Cardiac septum (tissue), 1 donor: ENCODE measurements at places on chromosomes 4 and X.

GRCh38 chr4:111761531-111761930 lies 383.7 kb upstream of the FAM241A start:
- no peak for DNase-seq

GRCh38 chr4:23438764-23439163 lies 451.1 kb downstream of the PPARGC1A start:
- DNase-seq: no peak

GRCh38 chrX:43500996-43501694 lies 155.0 kb upstream of the MAOA start:
- no peak for DNase-seq

GRCh38 chr4:17577665-17578481 lies 875 bp downstream of the LAP3 start:
- peak; percentile 78 for DNase-seq

DNA sequence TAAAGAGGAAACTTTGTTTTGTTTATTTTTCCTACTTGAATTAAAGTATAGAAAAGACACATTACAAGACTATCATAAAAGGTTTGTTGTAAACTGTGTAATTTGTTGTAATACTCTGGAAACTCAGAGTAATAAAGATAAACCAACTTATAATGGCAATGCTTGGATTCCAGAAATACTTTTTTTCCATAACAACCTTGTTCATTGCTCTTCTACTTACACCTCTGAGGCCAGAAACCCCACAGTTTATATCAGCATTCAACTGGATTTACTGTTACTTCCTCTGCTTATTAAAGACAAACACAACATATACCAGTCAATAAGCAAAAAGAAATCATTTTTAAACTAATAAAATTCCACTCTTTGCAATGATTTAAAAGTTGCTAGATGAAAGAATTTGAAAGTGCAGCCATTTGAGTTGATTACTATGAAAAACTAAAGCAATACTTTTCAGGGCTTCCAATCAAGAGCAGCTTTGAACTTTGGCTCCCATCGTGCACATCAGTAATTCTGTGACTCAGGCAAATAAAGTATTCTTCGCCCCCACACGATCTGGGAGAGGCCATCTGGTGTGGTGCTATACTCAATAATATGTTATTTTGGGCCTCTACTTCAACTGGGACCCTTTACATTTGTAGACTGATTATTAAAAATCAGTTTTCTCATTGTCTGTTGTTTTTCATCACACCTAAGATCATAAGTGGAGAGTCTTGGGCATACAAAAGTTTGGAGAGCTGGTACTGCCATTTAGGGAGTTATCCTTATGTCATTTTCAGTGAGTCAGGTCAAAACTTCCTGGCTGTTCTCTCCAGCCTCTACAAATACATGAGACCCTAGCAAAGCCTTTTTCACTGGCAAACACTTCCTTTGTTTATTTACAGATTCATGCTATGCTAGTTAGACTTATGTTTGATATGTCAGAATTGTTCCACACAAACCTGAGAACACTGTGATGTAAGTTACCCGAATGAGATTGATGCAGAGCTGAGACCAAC lies 20.5 kb downstream of the DDIT4L start:
- DNase-seq: no peak

GRCh38 chr4:75715105-75715799 lies 9.1 kb upstream of the USO1 start:
- DNase-seq: no peak

DNA sequence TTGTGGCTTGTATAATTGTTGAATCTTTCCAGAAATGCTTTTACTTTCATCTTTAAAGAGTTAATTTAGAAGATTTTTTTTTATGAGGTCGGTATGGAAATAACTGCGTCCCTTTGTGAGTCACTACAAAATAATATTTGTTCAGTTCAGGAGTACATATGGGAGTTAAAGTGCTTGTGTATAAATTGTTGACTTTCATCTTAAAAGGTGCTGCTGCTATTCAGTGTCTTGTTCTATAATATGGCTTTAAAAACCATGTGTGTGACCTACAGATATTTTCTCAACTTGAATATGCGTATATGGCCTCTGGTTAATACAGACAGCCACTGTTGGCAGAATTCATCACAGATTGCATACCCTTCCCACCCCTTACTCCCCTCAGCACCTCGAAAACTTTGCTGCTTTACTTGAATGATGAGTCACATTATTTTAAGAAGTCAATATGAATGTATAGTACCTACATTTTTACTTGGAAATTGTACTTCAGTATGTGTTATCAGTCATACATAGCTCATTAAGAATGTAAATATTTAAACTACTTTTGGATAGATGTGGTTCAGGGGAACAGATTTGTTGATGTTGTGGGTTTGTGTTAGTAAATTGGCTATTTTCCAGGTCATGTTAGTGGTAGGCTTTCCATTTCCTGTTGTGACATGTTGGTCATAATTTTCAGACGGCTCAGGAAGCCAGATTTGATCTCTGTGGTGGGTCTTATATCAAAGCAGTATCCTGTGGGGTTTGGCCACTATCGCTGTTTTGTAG lies 1.5 kb downstream of the CLCN3 start:
- DNase-seq: no peak

DNA sequence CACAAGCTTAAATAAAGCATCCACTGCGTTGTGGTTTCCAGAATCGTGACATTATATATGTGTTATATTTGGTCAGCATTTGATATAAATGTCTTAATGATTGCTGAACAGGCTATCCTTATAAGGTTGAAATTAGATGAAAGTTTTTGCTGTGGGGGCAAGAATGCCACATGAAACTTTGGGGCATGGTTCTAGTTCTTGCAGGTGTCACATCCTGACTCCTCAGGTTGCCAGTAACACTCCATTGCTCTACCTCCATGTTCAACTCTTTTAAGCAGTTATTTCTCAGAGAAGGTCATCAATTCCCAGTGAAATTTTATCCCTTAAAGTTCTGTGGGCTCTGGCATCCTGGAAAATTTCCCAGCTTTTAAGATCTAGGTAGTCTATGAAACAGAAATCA lies 33.7 kb downstream of the NFKB1 start:
- DNase-seq: no peak

- no peak for DNase-seq
Observed at GRCh38 chrX:30246769-30247489, at the start of gene MAGEB1. Gene MAGEB1, plus strand, starts transcription at chrX:30247146. Its CDS starts 3,348 bp downstream, at chrX:30250494.

GRCh38 chr4:1989533-1990347 lies 19.0 kb downstream of the NELFA start:
- no peak for DNase-seq

DNA sequence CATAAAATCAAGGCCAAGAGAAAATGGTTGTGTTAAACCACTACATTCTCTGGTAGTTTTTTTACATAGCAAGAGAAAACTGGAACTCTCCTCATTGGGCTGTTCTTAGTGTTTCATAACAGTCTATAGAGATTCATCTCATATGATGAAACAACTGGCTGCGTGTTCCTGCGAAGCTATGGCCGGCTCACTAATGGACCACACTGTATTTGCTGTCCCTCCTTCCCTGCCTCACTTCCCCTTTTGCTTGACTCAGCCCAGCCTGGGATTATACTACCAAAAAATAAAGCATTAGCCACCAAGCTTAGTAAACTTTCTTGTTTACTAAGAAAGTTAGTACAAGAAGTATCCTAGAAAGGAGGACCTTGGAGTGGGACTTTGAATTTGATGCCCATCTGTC lies 31.6 kb upstream of the LSM6 start:
- DNase-seq: no peak

GRCh38 chr4:56857601-56858309 lies 36.3 kb upstream of the SPINK2 start:
- no peak for DNase-seq

- DNase-seq: no peak
Observed at GRCh38 chr4:124591637-124592036, 120.9 kb downstream of the ANKRD50 start.

DNA sequence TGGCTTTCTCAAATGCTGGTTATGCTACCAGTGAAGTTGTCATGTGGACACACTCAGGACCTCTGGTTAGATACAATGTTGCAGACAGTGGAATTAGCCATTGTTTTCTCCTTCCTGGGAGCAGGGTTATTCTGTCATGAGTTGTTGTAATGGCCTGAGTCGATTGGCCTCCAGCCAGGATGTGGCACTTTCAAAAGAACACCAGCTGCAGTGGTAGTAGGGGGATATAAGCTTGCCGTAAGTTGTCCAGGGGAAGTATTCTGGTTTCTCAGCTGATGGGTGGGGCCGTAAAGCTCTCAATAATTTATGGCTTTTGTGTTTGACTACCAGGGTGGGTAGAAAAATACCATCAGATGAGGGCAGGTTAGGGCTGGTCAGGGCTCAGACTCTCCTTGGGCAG lies 697.5 kb upstream of the GNPDA2 start:
- DNase-seq: no peak

GRCh38 chrX:103187953-103188475 lies 26.9 kb upstream of the BEX4 start:
- no peak for DNase-seq

- DNase-seq: no peak
Observed at GRCh38 chr4:85736571-85736970, 261.6 kb downstream of the ARHGAP24 start.

GRCh38 chr4:35250331-35250730 lies 994.0 kb downstream of the ARAP2 start:
- DNase-seq: no peak

DNA sequence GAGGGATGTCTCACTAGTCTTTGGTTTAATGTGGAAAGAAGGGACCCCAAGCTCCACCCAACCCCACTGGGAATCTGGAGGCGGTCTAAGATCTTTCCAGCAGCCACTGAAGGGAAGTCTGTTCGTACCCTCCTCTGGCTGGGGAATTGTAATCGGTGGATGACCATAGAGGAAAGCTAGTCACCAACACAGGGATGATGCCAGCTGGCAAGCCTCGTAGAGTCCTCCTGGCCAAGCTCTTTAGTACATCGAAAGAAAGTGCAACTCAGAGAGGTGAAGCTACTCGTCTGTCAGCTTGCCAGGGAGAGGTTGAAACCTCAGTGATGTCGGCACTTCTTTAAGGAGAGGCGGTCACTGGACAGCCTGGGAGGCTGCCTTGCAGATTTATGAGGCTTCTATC lies 58.7 kb downstream of the MAMLD1 start:
- DNase-seq: no peak

- no peak for DNase-seq
Observed at GRCh38 chr4:176545872-176546271, 226.1 kb downstream of the SPCS3 start.

DNA sequence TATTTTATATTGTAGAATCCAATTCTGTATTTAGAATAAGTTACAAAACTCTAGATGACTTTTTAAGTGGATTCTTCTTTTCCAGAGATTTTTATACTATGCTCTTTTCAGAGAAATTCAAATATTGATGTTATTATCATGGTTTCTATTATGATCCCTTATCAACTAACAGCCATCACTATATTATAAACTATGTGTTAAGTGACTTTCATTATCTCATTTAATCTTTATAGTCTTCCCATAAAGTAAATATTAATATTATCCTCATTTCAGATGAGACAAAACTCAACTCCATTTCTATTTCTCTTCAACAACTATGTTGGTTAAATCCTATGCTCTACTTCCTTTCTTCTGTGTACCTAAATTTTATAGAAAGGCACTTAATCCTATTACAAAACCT lies 132.6 kb downstream of the ANKRD50 start:
- no peak for DNase-seq

DNA sequence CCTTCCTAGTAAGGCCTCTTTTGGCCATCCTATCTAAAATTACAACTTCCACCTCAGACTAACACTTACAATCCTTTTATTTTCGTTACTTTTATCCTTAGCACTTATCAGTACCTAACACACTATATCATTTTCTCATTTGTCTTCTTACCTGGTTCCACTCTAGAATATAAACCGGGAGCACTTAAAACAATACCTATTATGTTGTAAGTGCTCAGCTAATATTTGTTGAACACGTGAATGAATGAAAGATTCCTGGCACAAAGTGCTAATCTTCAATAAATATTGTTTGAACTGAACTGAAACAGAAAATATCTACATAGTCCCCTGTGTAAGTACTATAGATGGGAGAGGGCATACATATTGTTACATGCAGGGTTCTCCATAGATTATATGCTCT lies 14.4 kb downstream of the MGARP start:
- DNase-seq: no peak

- DNase-seq: no peak
Observed at GRCh38 chr4:2817701-2818350, 24.9 kb downstream of the SH3BP2 start.

DNA sequence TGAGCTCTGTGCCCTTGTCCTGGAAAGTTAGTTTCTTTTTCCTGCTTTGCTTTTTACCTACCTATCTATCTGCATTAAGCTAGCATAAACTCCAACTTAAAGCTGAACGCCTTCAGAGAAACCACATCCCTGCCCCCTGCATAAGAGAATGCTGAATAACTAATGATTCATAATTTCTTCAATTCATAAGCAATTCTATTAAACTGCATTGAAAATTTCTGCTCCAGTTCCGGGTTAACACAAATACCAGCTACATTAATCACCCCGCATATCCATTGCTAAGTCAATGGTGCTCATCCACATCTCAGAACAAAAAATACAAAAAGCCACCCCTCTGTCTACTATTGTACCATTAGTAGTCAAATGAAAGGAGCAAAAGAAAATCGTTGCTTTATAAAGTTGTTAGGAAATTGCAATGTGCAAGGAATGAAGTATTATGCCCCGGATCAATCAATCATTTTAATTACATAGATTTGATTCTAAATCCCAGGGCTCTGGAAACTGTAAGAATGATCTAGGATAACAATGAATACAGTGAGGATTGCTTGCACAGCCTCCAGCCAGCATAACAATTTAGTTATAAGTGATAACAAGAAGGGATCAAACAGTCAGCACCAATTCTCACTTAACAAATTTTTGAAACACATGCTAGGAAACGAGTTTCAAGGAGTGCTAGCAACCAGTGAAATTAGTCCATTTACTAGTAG lies 106.8 kb downstream of the ELOVL6 start:
- no peak for DNase-seq

DNA sequence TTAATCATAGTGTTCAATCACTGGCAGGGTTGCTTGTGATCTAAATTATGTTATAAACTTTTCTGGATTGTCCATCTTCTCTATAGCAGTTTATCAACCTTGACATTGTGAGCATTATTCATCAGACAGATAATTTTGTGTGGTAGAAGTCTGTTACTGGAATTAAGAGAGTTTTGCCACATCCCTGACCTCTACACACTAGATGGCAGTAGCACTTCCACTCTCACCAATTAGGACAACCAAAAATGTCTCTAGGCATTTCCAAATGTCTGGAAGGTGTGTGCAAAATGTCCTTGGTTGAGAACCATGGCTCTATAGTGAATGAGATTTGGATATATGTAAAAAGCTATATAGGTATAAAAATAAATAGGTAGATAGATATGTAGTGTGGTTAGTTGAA lies 324.1 kb upstream of the FAM47C start:
- DNase-seq: no peak

DNA sequence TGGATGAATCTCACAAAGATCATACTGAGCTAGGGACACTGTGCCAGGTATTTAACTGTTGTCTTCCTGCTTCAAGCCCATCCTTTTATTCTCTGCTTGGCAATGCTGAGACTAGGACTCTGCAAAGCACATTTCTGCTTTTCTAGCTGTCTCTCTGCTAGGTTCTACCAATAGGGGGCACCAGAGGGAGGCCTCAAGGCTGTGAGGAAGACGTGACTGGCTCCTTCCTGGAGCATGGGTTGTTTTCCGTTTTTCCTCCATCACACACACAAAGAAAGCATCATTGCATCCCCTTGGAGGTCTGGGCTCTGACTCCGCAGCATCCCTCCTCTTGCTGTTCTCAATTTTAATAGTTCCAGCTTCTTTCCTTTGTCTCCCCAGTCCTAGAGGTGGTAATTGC lies 10.9 kb upstream of the DCTD start:
- no peak for DNase-seq

GRCh38 chr4:10629394-10629793 lies 55.2 kb downstream of the CLNK start:
- no peak for DNase-seq

GRCh38 chr4:102858828-102859464 lies 9.8 kb upstream of the CISD2 start:
- no peak for DNase-seq
